Brain microvascular endothelial cell (primary cell): ENCODE measurements at places on chromosomes 12 and 14.

GRCh38 chr12:131333136-131333535 is 377.8 kb upstream of the SFSWAP start:
- no peak for DNase-seq

DNA sequence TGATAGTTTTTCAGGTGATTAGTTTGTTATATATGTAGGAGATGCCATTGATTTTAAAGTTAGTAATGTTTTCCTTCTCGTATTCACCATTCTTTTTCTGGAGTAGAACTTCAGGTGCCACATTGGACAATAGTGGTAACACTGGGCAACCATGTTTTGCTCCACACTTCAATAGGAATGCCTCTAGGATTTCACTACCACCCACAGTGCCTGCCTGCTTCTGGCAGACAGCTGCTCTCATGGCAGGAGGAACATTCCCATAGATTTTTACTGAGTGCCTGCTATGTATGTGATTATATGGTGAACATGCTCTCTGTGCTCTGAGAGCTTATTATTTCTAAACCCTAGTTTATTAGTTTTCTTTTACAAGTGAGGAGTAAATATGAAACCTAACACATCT is 53.7 kb downstream of the GCH1 start:
- no peak for DNase-seq

- DNase-seq: no peak
Measured at GRCh38 chr12:93256256-93256969, 121.3 kb upstream of the NUDT4 start.

- DNase-seq: no peak
Measured at GRCh38 chr12:59578254-59578653, 17.6 kb upstream of the SLC16A7 start.

GRCh38 chr12:93784339-93785086 is 107.3 kb downstream of the CRADD start:
- peak; percentile 63 for DNase-seq

DNA sequence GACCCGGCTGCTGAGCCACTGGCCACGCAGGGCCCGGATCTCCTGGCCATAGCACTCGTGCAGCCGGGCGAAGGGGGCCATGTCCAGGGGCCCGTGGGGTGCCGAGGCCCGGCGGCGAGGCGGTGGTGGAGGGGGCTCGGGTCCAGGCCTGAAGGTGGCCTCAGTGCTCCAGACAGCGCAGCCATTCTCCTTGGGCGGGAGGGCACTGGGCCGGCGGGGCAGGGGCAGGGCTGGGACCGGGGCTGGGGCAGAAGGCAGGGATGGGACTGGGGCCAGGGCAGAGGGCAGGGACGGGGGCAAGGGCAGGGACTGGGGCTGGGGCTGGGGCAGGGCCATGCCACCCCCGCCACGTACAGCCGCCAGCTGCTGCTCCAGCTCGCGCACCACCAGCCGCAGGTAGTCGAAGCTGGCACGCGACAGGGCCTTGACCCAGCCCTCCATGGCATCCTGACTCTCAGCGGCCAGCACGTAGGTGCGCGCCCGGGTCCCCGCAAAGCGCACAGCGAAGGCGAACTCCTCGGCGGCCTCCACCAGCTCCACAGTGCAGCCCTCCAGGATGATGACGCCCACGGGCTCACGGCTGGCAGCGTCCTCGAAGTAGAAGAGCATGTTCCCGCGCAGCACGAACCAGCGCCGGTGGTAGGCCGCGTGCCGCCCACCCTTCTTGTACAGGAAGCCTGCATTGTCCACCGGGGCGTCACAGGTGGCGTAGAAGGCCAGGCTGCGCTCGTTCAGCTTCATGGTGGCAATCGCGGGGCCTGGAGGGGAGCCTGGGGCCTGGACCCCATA is 6.0 kb downstream of the PHETA1 start:
- no peak for DNase-seq

GRCh38 chr12:108772891-108773797 is 41.8 kb upstream of the CORO1C start:
- DNase-seq: no peak

DNA sequence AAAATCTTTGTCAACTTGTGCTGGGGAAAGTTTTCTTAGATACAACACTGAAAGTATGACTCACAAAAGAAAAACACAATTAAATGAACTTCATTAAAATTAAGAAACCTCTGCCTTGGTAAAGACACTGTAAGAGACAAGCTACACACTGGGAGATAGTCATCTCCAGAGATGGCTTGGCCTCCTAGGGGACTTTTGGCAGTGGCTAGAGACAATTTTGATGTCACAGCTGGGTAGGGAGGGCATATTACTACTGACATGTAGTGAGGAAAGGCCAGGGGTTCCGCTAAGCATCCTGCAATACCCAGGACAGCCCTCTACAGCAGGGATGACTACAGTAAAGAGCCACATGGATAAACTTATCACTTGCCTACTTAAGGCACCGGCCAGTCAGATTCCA is 8.7 kb upstream of the RNASE4 start:
- DNase-seq: no peak

DNA sequence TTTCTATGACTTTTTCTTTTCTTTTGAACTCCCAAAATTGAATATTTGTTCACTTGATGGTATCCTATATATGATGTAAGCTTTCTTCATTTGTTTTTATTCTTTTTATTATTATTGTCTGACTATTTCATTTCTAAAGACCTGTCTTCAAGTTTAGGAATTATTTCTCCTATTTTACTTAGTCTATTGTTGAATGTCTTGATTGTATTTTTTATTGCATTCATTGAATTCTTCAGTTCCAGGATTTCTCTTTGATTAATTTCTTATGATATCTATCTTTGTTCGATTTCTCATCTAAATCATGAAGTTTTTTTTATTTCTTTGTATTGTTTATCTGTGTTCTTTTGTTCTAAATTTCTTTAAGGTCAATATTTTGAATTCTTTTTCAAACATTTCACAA is 238.8 kb downstream of the TTC6 start:
- no peak for DNase-seq

GRCh38 chr14:70811050-70811449 is 1.7 kb upstream of the MAP3K9 start:
- DNase-seq: no peak

GRCh38 chr12:42766754-42767153 is 177.2 kb upstream of the PRICKLE1 start:
- no peak for DNase-seq

GRCh38 chr14:92391726-92392125 is 68.8 kb downstream of the SLC24A4 start:
- DNase-seq: no peak

DNA sequence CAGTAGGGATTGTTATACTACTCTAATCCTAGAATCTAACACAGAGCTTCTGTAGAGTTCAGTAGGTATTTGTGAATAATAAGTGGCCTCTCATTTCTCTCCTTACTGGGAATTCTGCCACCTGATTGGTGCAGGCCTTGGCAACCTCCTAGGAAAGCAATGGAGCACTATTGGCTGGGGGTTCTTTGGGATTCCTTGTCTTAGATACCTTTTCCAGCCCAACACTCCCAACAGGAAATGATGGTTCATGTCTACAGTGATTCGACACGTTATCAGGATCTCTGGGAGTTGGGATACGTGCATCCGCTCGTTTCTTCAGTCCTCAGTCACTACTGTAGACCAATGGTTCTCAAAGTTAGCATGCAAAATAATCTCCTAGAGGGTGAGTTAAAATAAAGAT is 67.4 kb downstream of the ELK3 start:
- no peak for DNase-seq

GRCh38 chr12:123064366-123064765 is 83.9 kb downstream of the ARL6IP4 start:
- DNase-seq: no peak

- DNase-seq: no peak
Measured at GRCh38 chr12:64891629-64892028, 67.2 kb downstream of the TBC1D30 start.

DNA sequence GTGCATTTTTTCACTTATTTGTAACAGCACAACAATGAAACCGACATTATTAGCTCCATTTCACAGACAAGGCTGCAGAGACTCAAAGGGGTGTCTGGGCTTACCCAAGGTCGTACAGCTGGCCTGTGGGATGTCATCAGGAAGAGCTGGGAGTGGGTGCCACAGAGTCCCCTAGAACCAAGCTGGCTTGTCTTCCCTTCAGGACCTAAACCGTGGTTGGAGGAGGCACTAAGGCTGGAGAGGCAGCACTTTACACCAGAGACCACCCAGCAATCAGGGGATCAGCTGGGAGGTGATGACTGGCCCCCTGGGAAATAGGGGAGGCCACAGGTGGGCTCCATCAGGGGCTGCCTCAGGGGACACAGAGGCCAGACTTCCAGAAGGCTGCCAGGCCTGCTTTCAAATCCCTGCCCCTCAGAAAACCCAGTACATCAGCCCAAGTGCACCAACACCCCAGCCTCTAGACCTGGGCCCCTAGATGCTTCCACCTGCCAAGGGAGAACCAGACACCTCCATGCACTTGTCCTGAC is 28.3 kb downstream of the DIO3 start:
- DNase-seq: no peak

DNA sequence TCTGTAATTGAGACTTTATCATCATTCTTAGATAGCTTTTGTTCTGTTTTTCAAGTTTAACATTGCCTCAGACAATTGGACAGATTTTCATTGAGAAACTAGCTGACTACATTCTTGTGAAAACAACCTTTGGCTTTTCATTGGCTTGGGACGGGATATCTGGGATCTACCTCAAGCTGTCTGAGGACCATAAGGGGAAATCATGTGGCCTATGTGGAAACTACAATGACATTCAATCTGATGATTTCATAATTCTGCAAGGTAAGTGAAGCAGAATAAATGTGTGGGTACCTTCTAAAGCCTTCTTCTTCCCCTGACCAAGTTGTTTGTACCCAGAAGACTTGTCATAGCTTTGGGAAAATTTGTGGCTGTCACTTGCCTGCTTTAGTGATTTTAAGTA is 133.5 kb downstream of the OTOGL start:
- DNase-seq: no peak

GRCh38 chr14:58770491-58770982 is 132.8 kb downstream of the DACT1 start:
- DNase-seq: no peak

GRCh38 chr12:31737345-31737744 is 8.5 kb upstream of the AMN1 start:
- no peak for DNase-seq

- no peak for DNase-seq
Measured at GRCh38 chr12:79422060-79422812, 268.5 kb downstream of the PAWR start.

DNA sequence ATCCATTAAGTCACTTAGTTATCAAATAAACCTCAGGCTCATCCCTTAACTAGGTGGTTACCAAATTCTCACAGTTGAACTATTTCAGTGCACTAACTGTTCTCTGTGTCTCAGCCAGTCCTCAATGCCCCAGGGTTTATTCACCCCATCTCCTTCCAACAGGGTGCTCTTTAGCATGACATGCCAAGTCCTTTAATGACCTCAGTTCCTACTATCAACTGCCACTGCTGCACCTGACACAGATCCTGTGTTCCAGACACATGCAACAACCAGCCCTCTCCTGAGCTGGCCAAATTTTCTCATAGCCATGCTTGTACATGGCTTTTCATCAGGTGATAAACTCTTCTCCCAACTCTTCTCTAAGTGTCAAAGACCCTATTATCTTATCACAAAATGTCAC is 80.0 kb downstream of the ATXN2 start:
- DNase-seq: no peak

- no peak for DNase-seq
Measured at GRCh38 chr12:121787063-121788025, 6.1 kb downstream of the RHOF start.

DNA sequence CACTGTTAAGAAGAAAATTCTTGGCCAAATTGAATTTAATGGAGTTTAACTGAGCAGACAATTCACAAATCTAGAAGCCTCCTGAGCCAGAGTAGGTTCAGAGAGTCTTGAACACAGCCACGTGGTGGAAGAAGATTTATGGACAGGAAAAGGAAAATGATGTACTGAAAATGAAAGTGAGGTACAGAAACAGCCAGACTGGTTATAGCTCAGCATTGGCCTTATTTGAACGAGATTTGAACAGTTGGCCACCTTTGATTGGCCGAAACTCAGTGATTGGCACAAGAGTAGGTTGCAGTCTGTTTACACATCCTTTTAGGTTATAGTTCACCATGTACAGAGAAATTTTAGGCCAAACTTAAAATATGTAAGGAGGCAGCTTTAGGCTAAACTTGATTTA is 9.9 kb downstream of the OAS2 start:
- no peak for DNase-seq

DNA sequence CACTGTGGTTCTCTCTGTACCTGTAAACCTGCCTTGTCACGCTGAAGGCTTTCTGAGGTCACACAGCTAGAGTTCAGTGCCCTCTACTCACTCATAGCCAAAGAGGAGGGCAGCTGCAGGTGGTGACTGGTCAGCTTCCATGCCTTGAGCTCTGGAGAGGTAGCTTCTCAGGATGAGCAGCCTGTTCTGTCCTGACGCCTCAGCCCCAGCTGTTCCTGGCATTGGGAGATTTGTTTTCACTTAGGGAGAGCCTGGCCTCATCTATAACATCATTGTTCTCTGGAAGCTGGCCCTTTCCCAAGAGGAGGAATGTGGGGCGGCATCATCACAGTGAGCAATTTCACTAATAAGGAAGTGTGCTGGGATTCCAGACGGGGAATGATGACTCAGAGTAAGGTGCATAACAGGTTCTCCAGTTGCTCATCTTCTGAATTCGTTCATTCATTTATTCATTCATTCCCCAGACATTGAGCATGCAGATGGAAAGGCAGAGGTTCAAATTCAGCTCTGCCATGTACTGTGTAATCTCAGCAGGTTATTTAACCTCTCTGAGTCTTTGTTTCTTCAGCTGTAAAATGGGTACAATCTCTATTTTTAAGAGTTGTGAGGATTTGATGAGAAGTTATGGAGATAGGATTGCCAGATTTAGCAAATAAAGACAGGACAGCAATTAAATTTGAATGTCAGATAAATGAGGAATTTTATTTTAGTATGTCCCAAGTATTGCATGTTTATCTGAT is 255.8 kb upstream of the CRY1 start:
- peak; percentile 78 for DNase-seq

GRCh38 chr12:130508318-130508717 is 170.6 kb downstream of the PIWIL1 start:
- no peak for DNase-seq

DNA sequence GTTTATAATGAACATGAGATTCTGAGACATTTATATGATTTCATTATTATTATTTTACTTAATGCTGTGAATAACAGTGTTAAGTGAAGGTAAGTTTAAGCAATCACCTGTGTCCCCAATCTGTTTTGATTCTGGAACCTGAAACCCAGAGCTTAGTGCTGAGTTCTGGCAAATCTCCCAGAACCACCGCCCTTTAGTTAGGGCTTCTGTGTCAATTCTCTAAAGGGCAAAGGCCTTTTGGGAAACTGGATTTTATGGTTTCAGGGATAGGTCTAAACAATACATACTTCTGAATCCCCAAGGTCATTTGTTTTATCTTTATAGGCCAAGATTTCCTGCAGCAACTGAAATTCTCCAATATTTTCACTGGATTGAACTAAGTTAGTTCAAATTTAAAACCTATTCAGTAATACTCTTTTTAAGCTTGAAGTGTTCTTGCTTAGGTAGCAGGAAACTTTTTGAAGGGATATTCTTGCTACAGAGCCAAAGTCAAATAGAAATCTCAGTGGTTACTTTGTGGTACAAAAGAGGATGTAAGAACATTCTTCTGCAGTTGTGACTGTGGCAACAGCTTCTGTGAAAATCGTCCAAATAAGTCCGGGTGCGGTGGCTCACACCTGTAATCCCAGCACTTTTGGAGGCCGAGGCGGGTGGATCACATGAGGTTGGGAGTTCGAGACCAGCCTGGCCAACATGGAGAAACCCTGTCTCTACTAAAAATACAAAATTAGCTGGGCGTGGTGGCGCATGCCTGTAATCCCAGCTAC is 10.0 kb upstream of the PKP2 start:
- DNase-seq: no peak
